Activated naive CD8-positive, alpha-beta T cell treated with anti-CD3 and anti-CD28 coated beads, Interleukin-2, amount 10 ng/mL, durations not matched to agents 7 days and 5 days (primary cell): ENCODE measurements at places on chromosomes 4 and X.

GRCh38 chr4:145177511-145177905 lies 2.9 kb downstream of the OTUD4 start:
- no peak for DNase-seq
- H3K4me1 ChIP-seq = peaks cover 23% of the 10 kb centered on the region
- H3K27ac ChIP-seq = peak overlapping the region; percentile 97
- H3K27me3 ChIP-seq = no peaks in the 10 kb centered on the region
- H3K36me3 ChIP-seq = peaks cover 15% of the 10 kb centered on the region

DNA sequence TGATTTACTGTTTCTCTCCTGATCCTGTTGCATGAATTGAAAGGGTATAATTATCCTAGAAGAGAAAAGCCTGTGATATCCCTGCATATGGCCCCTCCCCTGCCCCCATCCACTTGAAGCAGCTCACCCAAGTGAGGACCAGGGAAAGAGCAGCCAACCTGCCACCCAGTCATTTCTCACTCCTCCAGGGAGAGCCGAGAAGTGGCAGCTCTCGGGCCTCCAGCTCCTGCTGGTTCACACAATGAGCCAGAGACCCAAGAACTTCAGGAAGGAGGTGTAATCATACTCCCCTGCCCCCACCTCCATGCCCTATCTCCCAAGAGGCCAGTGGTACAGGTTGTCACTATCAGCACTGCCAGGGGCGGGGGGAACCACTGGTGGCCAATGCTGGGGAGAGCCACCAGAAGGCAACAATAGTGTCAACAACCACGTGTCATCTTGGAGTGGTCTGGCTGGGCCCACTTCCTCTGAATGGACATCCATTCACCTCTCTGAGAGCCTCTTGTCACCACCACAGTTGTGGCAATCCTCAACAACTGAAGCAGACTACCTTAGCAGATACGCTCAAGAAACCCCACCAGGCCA lies 42.9 kb downstream of the APOO start:
- H3K27ac ChIP-seq = no peak overlapping the region
- H3K4me1 ChIP-seq = no peaks in the 10 kb centered on the region
- H3K36me3 ChIP-seq = peaks cover 11% of the 10 kb centered on the region
- no peak for DNase-seq

DNA sequence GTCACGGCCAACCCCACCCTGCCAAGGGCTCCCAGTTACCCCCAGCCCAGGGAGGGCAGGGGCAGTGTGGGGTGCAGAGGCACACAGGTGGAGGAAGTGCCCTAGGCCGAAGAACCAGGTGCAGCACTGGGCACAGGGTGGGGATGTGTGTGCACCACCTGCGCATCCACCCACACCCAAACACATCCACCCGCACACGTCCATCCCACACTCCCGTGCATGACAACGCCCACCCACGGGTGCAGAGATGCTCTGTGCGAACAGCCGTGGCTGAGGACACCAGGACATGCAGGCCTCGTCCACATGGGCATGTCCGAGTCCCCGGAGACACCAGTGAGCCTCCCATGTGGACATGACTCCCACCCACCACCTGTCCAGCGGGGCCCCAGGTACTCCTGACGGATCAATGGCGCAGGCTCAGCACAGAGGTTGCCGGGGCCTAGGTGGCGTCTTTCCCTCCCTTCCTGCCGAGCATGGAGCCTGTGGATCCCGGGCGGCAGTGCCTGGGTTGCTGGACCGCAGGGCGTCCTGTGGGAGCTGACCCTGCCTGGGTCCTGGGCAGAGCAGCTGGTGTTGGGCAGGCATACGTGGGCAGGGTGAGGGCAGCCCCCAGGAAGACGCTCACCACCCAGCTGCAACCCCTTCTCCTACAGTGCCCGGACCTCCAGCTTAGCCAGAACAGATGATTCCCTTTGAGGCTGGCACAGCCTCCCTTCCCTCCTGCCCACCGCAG lies 19.6 kb downstream of the CTBP1 start:
- peaks cover 4% of the 10 kb centered on the region for H3K4me1 ChIP-seq
- no peaks in the 10 kb centered on the region for H3K27me3 ChIP-seq
- DNase-seq = no peak
- peaks cover 35% of the 10 kb centered on the region for H3K36me3 ChIP-seq
- H3K4me3 ChIP-seq = no peak overlapping the region

DNA sequence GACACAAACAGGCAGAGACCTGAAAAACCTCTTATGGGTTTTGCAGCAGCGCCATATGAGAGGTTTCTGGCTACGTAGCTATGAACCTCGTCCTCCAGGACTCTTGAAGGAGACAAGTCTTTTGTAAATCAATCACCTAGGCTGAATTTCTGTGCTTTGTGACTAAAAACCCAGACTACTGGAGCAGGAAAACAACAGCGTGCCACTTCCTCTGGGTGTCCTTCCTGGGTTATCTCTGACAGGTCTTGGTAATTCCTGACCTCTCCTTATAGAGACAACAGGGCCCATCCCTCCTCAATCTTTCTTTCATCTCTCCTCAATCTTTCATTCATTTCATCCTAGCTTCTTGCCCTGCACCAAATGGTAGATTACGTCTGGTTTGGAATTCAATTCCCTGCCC lies 5.7 kb downstream of the S100P start:
- H3K4me3 ChIP-seq = peak overlapping the region; percentile 23
- DNase-seq = no peak
- H3K36me3 ChIP-seq = peaks cover 33% of the 10 kb centered on the region
- H3K4me1 ChIP-seq = peaks cover 42% of the 10 kb centered on the region
- no peaks in the 10 kb centered on the region for H3K27me3 ChIP-seq

GRCh38 chr4:113289766-113290165 lies 240.3 kb downstream of the ANK2 start:
- no peak overlapping the region for H3K27ac ChIP-seq
- no peak overlapping the region for H3K4me3 ChIP-seq
- H3K27me3 ChIP-seq = peaks cover 7% of the 10 kb centered on the region
- H3K4me1 ChIP-seq = no peaks in the 10 kb centered on the region

DNA sequence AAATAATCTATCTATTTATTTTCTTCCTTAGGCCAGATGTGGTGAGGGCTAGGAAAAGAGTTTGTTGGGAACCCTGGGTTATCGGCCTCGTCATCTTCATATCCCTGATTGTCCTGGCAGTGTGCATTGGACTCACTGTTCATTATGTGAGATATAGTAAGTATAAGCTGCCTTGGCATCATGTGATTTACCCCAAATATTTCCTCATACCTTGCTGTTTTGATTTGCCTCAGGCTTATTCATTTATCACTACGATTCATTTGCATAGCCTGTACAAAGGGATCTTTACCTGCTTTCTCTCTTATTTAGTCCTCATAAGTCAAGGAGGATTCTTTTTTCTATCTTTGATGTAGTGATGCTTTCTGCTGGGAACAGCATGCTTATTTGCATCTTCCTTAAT lies 14.5 kb downstream of the TMPRSS11E start:
- H3K4me3 ChIP-seq = no peak overlapping the region
- H3K36me3 ChIP-seq = no peaks in the 10 kb centered on the region
- no peaks in the 10 kb centered on the region for H3K27me3 ChIP-seq
- no peaks in the 10 kb centered on the region for H3K4me1 ChIP-seq
- no peak overlapping the region for H3K27ac ChIP-seq
- DNase-seq = no peak

DNA sequence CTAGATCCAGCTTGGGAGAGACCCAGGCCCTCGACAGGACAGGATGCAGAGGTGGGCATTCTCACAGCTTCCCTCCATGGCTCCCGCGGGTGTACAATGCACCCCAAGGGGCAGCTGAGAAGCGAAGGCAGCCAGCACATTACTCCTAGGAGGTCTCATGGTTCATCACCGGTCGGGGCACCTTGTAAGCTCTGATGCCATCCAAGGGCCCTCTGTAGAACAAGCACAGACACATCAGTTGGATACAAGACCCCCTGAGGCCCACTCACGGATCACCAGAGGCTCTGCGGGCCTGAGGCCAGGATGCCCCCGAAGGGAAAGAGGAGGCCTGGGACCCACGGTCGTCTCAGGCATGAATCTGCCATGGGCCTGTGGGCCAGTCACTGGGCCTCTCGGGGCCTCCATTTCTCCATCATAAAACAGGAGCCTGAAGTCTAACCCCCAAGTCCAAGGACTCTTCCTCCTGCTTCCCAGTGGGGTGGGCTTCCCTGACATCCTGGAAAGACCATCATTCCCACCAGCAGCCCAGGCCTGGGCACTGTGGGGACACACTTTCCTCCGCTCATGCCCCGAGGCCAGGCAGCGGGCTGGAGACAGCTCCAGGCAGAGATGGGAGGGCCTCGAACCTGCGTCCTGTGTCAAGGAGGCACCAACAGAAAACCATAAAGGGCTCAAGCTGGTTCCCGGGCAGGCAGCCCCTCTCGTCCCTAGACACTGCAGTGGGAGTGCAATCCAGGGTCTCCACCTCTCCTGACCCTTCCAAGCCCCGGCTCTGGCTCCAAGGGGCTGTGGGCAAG lies 20.1 kb downstream of the HMX1 start:
- peaks cover 24% of the 10 kb centered on the region for H3K27me3 ChIP-seq
- H3K4me3 ChIP-seq = no peak overlapping the region
- peaks cover 2% of the 10 kb centered on the region for H3K4me1 ChIP-seq

GRCh38 chr4:178082906-178083305 lies 640.7 kb upstream of the AGA start:
- H3K4me3 ChIP-seq = no peak overlapping the region
- no peak overlapping the region for H3K27ac ChIP-seq
- H3K27me3 ChIP-seq = no peaks in the 10 kb centered on the region
- no peak for DNase-seq

DNA sequence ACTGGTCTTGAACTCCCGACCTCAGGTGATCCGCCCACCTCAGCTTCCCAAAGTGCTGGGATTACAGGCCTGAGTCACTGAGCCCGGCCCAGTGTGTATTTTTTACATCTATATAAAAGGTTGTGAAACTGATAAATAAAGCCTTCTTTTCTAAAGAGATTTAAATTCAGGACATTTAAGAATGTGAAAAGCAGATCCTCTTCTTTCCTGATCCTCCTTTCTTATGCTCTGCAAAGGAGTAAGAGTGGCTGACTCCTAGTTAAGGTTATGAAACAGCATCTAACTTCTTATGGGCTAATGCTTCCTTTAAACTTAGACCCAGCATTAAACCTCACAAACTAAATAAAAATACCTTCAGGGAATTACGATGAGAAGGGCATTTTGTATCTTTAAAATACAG lies 197.7 kb upstream of the MAB21L2 start:
- no peaks in the 10 kb centered on the region for H3K27me3 ChIP-seq
- H3K27ac ChIP-seq = no peak overlapping the region
- peaks cover 3% of the 10 kb centered on the region for H3K36me3 ChIP-seq
- DNase-seq = no peak
- no peaks in the 10 kb centered on the region for H3K4me1 ChIP-seq

DNA sequence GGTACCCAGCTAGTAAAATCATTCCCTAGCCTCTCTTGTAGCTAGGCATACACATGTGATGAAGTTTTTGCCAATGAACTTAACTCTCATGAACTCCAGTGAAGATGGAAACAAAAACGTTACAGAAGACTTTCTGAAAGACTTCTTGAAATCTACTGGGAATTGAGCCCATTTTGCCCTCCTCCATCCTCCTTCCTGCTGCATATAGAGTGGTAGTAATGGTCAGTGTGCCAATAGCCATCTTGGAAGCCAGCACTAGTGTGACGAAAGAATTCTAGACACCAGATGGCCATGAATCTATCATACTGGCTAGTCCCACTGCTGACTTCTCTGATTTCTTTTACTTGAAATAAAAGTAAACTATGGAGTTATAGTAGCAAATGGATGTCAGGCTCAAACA lies 30.9 kb upstream of the PPA2 start:
- H3K36me3 ChIP-seq = no peaks in the 10 kb centered on the region
- H3K4me3 ChIP-seq = no peak overlapping the region
- peaks cover 7% of the 10 kb centered on the region for H3K27me3 ChIP-seq
- no peak overlapping the region for H3K27ac ChIP-seq
- no peaks in the 10 kb centered on the region for H3K4me1 ChIP-seq

- H3K4me1 ChIP-seq = peaks cover 3% of the 10 kb centered on the region
- H3K27me3 ChIP-seq = peaks cover 11% of the 10 kb centered on the region
- no peaks in the 10 kb centered on the region for H3K36me3 ChIP-seq
- H3K27ac ChIP-seq = no peak overlapping the region
- H3K4me3 ChIP-seq = no peak overlapping the region
- DNase-seq = no peak
Measured at GRCh38 chr4:153093396-153093795, 110.8 kb upstream of the TRIM2 start.

- no peaks in the 10 kb centered on the region for H3K27me3 ChIP-seq
- no peak for DNase-seq
- no peak overlapping the region for H3K27ac ChIP-seq
Measured at GRCh38 chrX:122154019-122154418, 1030.1 kb upstream of the GRIA3 start.

DNA sequence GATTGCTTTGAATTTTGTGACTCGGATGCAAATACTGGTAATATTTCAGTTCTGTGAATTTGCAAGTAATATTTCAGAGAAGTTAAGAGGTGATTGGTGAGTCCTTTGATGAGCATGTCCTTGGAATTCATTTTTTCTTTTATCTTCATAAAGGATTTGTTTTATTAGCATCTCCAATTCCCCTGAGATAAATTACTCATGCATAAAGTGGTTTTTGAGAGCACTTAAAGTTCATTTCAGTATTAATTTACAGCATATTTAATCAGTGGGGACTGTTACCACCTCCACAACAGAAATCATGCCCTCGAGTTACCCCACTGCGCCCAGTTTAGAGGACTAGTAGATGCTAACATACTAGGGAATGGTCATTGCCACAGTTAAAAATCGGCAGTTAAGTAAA lies 65.0 kb downstream of the ZFX start:
- no peak overlapping the region for H3K4me3 ChIP-seq
- no peaks in the 10 kb centered on the region for H3K27me3 ChIP-seq
- no peak for DNase-seq
- peaks cover 3% of the 10 kb centered on the region for H3K4me1 ChIP-seq

- no peak overlapping the region for H3K27ac ChIP-seq
- H3K4me1 ChIP-seq = no peaks in the 10 kb centered on the region
- H3K36me3 ChIP-seq = no peaks in the 10 kb centered on the region
- peaks cover 2% of the 10 kb centered on the region for H3K27me3 ChIP-seq
- no peak overlapping the region for H3K4me3 ChIP-seq
- DNase-seq = no peak
Measured at GRCh38 chr4:71732066-71732465, 51.8 kb downstream of the GC start.

DNA sequence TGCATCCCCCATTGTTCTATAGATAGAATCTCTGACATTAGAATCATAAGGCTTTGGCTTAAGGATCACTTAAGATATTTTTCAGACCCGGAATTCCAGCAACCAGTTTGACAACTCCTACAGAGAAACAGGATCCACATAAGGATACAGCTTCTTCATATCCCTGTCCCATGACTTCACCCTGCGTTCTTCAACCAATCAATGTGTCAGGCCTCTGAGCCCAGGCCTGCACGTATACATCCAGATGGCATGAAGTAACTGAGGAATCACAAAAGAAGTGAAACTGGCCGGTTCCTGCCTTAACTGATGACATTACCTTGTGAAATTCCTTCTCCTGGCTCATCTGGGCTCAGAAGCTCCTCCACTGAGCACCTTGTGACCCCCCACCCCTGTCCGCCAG lies 85.1 kb downstream of the MFAP3L start:
- H3K36me3 ChIP-seq = no peaks in the 10 kb centered on the region
- H3K4me3 ChIP-seq = no peak overlapping the region
- no peak overlapping the region for H3K27ac ChIP-seq
- no peaks in the 10 kb centered on the region for H3K27me3 ChIP-seq
- H3K4me1 ChIP-seq = no peaks in the 10 kb centered on the region

- no peaks in the 10 kb centered on the region for H3K4me1 ChIP-seq
- no peak overlapping the region for H3K27ac ChIP-seq
- H3K27me3 ChIP-seq = peaks cover 2% of the 10 kb centered on the region
- H3K36me3 ChIP-seq = no peaks in the 10 kb centered on the region
Measured at GRCh38 chr4:138090918-138091676, 151.1 kb downstream of the SLC7A11 start.
